ENCODE measurements at places on chromosomes 5 and 9. TPM values are rescaled to one million over a fixed set of nuclear protein-coding genes. Genes with fewer than 3 reads are reported as not detected.

The PCDHA4 gene
- total RNA-seq: 17.2 TPM

The SHLD3 gene
- 7.8 TPM for total RNA-seq

The GPX3 gene
- 2.6 TPM for total RNA-seq

The CCDC183 gene
- total RNA-seq: 1.7 TPM

The NTRK2 gene
- 159 TPM for total RNA-seq

The PIP5K1B gene
- total RNA-seq: 20.2 TPM

The SLC45A2 gene
- 1.2 TPM for total RNA-seq

Measured in cerebellum (tissue), 4 donors.